Skeletal muscle cell (primary cell): ENCODE measurements at places on chromosomes 13 and 19.

- no peak for DNase-seq
These were observed 5.4 kb downstream of the GPR180 start for GRCh38 chr13:94607056-94607455.

GRCh38 chr13:34748073-34748472 is 194.0 kb upstream of the NBEA start:
- DNase-seq = no peak

DNA sequence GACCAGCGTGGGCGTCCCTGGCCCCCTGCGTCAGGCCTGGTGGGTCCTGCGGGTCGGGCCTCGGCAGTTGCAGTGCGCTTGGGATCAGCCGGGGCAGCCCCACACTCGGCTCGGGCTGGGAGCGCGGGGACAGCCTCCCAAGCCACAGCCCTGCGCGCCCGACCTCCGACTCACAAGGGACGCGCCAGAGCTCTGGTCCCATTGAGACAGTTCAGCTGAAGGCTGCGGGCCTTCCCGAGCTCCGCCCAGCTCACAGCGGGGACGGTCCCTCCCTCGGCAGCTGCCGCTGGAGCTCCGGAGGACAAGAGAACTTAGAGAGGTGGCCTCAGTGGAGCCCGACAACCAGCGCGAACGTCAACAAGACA is 45.7 kb upstream of the ZNF730 start:
- DNase-seq = no peak

- DNase-seq = no peak
These were observed 12.8 kb downstream of the PDE4A start for GRCh38 chr19:10433131-10433536.

GRCh38 chr13:50646070-50646469 is 197.4 kb downstream of the DLEU7 start:
- DNase-seq = no peak

DNA sequence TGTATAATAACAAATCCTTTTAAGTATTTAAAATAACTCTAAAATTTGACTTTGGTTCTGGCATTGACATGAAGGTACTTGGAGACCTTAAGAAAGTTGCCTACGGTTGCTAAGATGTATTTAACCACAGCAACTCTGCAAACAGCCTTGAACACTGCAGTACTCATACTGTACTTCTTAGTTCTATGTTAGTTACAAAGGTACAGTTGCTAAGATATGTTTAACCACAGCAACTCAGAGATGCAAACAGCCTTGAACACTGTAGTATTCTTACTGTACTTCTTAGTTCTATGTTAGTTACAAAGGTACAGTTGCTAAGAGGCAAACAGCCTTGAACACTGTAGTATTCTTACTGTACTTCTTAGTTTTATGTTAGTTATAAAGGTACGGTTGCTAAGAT is 268.3 kb upstream of the MIR17HG start:
- no peak for DNase-seq

- no peak for DNase-seq
These were observed 581.6 kb upstream of the SGCG start for GRCh38 chr13:22599156-22599555.

GRCh38 chr13:105991622-105992277 is 543.7 kb downstream of the EFNB2 start:
- peak; percentile 93 for DNase-seq

DNA sequence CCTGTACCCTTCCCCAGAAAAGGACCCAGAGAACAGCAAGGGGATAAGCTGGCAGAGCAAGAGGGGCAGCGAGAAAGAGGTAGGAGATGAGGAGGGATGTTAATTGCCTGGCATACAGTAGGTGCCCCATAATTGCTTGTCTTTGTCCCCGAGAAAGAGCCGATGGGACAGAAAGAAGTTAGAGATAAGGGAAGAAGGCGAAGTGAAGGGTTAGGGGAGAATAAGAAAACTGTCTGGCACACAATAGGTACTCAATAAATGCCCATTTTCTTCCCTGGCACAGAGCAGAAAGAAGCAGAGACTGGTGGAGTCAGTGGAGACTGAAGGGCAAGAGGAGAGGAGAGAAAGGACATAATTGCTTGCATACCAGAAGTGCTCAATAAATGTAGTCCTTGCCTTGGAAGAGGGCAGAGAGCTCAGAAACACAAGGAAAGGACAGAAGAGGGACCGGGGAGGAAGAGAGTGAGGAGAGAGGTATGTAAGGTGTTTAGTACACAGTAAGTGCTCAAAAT is 15.9 kb downstream of the JOSD2 start:
- DNase-seq = no peak

DNA sequence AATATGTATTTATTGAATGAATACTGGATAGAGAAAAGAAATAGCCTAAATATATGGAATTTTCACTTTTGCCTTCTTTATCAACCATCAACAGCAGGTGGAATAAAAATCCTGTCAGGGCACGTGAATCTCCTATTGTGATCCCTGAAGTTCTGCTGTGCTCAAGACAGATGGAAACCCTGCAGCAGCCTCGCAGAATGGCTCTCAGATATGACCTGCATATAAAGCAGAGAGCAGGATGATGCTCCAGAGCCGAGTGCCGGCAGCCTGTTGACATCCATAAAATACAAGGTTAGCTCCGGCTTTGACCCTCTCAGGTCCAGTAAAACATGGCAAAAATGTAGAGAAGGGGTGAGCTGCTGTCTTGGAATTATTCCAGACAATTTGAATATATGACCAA is 659.3 kb downstream of the DIAPH3 start:
- no peak for DNase-seq

- DNase-seq = no peak
These were observed 4.4 kb upstream of the CHAMP1 start for GRCh38 chr13:114309806-114310410.

- no peak for DNase-seq
These were observed 49.6 kb upstream of the MED4 start for GRCh38 chr13:48144413-48145035.

- DNase-seq = no peak
These were observed 45.1 kb downstream of the PCDH20 start for GRCh38 chr13:61370520-61370919.

- DNase-seq = peak; percentile 40
These were observed 218.7 kb downstream of the KCTD12 start for GRCh38 chr13:76667551-76667950.

DNA sequence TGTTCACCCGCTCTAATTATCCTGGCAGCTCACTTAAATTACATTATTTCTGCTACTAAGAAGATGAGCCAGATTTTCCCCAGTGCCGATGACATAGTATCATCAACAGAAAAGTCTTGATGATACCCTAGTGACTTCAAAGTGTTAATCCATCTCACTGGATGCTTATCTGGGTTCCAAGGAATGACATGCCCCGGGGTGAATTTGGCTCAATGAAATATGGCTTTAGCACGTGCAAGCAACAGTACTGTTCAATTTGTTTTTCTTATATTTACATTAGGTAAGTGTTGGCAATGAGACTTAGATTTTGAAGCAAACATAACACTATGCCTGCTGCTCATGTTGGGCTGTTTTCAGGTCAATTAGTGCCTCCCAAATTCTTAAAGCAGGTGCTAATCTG is 548.2 kb upstream of the SLITRK1 start:
- no peak for DNase-seq

GRCh38 chr19:3669082-3669946 is 31.0 kb downstream of the PIP5K1C start:
- no peak for DNase-seq

DNA sequence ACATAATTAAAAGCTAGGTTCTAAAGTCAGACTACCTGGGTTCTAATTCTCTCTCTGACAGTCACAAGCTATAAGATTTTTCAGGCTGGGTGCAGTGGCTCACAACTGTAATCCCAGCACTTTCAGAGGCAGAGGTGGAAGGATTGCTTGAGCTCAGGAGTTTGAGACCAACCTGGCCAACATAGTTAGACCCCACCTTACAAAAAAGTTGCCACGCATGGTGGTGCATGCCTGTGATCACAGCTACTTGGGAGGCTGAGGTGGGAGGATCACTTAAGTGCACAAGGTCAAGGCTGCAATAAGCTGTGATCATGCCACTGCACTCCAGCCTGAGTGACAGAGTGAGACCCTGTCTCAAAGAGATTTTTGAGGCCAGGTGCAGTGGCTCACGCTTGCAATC is 6.0 kb downstream of the NFKBID start:
- no peak for DNase-seq

DNA sequence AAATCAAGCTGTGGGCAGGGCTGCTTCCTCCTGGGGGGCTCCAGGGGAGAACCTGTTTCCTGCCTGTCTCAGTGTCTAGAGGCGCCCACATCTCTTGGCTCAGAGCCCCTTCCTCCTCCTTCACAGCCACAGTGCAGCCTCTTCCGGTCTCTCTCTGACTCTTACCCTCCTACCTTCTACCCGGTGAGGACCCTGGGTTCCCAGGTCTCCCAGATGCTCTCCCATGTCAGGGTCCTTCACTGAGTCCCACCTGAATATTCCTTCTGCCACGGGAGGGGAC is 153.1 kb downstream of the KDM4B start:
- no peak for DNase-seq

GRCh38 chr13:46087481-46087880 is 17.4 kb downstream of the CPB2 start:
- DNase-seq = no peak

DNA sequence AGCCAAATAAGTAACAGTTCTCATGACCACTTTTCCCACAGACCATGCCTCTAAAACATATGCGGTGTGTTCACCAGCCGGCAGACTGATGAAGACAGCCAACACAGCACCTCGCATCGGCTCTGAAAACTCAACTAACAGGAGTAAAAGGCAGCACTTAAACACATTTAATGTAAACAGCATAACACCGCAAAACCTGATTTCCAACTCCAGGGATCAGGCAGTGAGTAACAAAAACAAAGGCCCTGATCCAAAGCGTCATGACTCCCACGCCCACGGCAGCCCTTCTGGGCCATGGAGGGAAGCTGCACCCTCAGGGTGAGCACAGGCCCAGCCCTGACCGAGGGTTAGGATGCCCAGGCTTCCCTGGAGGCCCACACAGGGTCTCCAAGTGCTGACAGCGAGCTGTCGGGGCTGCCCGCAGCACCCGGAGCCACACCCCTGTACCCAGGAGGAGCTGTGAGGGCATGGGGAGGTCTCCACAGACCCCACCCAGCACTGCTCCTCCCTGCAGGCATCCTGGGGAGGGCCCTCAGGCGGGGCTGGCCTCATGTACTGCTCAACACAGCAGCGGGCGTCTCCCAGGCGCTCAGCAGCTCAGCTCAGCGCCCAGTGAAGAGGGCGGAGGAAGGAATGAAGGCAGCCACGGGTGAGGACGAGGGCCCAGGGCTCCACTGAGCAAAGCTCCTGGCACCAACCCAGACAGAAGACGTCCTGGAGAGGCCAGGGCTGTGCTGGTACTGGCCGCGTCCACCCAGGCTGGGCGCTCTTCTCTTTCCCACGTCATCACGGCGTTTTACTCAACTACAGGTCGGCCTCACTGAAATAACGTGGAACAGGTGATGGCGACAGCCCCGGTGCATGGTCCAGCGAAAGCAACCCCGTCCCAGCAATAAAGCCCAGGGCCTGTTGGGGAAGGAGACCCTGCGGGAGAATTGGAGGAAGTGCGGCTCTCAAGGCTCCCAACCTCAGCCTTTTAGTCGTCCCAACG is 53.7 kb downstream of the RASA3 start:
- DNase-seq = peak; percentile 67

DNA sequence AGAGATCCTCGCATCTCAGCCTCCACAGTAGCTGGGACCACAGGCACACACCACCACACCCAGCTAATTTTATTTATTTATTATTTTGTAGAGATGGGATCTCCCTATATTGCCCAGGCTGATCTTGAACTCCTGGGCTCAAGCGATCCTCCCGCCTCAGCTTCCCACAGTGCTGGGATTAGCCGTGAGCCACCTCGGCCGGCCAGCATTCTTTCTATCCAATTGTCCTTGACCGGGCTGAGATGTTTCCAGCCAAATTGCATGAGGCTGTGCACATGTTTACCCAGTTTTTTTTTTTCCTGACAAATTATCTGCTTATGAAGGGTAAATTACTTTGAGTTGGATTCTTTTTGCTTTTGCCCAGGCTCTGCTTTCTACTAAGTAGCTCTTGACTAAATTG is 28.2 kb downstream of the UNC13A start:
- no peak for DNase-seq

GRCh38 chr19:14366529-14366928 is 14.7 kb upstream of the ADGRE5 start:
- peak; percentile 58 for DNase-seq
